ENCODE measurements at places on chromosomes 7 and 10.

DNA sequence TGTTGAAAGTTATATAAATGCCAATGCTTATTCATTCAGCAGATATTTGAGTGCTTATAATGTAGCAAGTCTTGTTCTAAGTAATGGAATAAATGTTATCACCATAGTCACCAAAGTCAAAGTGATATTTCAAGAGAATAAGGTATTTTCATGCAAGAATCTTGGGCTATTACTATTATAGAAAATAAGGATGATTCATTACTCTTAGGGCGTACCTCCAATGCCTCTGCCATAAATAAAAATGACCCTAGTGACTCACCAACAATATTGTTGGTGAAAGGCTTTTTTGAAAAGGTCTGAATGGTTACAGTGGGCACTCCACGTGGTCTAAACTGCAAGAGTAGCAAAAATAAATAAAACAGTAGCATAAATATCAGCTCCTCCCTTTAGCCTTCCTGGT lies 68.4 kb downstream of the RALA start:
- no peak for DNase-seq

- DNase-seq, result no peak
These were observed 841.3 kb upstream of the ZWINT start for GRCh38 chr10:57202356-57202755.

DNA sequence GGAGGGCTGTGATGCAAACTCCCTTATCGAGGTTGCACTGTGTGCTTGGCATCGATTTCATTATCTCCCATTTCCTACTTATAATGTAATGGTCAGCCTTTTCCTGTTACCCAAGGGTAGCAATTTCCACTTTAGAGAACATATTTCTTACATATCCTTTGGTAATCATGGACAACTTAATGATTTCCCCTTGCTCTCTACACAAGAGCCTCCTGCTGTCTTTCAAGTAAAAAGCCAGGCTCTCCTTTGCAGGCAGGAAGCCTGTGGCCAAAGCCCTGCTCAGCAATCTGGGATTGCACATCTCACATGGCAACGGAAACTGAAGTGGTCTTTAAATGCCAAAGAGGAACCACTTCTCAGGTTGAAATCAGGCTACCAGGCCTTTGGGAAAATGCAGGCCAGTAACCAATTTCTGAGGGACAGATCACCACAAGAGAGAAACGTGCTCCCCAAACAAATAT lies 86.7 kb upstream of the IKZF1 start:
- DNase-seq, result no peak

DNA sequence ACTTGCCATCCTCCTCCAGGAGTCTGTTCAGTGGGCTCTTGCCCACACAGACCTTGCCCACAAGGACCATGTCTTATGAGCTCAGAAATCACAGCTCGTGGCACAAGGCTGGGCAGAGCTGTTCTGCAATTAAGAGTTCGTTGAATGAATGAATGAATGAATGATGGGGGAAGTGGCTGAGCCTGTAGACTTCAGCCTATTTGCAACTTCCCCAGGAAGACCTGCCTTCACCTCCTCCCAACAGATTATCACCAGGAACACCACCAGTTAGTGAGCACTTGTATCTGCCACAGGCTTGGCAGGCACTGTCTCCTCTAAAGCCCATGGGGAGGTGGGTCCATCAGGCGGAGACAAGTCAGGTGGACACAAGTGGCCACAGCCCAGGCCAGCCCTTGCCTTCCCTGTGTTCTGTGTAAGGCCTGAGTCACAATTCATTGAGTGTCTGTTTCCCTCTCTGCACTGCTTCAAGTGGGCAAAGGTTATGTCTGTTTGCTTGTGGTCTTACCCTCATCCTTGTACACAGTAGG lies 1.8 kb upstream of the FGF8 start:
- no peak for DNase-seq

DNA sequence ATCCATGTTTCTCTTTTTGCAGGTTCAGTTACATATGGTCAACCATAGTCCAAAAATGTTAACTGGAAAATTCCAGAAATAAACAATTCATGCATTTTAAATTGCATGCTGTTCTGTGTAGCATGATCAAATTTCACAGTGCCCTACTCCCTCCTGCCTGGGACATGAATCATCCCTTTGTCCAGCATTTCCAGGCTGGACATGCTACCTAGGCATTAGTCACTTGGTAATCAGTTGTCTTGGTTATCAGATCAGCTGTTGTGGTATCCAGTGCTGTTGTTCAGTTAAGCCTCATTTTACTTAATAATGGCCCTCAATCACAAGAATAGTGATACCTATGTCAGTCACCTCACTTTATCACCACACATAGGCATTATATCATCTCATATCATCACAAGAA lies 7.3 kb upstream of the PNLIP start:
- no peak for DNase-seq

DNA sequence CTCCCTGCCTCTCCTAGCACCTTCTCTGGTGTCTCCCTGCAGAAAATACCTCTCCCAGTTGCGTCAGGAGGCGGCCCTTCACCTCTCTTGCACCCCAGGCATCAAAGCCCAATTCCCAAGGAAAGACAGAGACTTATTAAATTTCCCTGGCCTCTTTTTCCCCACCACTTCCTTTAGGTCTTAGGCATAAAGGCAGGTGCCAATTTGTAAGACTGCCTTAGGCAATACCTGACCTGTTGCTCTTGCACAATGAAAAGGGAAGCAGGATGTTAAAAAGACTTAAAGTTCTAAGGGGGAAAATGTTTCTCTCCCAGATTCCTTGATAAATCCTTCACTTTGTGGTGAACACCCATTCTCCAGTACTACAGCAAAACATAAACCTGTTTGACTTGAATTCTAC lies 186.7 kb downstream of the SLC25A13 start:
- no peak for DNase-seq

- DNase-seq, result no peak
These were observed 84.6 kb upstream of the PDLIM1 start for GRCh38 chr10:95375418-95375817.

GRCh38 chr7:28016297-28016696 lies 164.3 kb downstream of the JAZF1 start:
- DNase-seq, result peak; percentile 54

- peak; percentile 52 for DNase-seq
These were observed 92.8 kb downstream of the MCU start for GRCh38 chr10:72784551-72785351.

- no peak for DNase-seq
These were observed 12.0 kb upstream of the HERC4 start for GRCh38 chr10:68086910-68087684.

DNA sequence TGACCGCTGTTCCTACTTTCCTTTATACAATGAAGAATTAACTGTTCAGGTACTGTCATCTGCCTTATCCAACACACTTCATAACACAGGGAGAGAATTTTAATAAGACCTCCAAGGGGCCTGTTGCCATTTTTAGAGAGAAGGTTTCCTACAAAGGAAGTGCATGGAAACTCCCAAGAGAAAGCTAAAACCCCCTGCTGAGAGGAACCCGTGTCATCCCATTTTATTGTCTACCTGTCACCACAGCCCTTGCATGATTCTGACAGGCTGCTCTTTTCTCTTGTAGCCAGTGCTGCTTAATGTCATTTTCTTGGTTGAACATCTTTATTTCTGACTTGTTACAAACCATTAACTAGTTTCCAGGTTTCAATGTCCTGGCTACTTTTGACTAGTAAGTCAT lies 98.4 kb downstream of the SNX10 start:
- DNase-seq, result no peak

DNA sequence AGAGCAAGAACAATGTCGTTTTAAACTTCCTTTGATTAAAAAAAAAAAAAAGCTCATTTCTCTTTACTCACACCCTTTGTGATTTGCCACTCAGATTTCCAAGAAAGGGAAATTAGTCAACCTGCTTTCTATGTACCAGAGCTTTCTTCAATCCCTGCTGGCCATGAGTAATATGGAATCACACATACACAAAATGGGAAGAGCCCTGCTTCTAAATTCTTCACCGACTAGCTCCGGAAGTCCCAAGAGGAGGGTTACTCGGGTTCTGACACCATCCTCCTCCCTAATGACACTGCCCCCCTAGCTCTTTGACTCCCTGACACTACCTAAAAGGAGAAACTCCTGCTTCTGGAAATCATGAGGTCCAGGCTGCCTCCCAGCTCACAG lies 81.8 kb upstream of the SFMBT2 start:
- no peak for DNase-seq
